ENCODE measurements at places on chromosomes 4 and X.
A peak's percentile ranks its signal among the peaks of the same experiment; 100 is the strongest.

- DNase-seq: no peak
Observed at GRCh38 chr4:5852523-5853202, 40.2 kb downstream of the CRMP1 start.

DNA sequence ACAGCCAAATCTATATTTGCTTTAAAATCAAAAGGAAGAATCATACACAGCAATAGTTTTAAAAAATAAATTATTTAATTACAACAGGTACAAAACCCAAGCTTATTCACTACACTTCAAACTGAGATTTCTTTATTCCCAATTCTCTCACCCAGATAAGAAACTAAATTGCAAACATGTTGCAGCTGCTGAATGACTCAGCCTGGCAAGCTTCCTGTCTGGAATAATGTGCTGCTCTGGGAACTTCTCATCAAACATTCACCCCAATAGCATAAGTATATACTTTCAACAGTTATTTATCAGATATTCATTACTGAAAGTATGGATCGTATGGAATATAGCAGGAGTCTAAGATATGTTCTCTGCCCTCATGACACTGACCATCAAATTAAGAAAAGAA, 43.0 kb upstream of the GABRA2 start:
- peak; percentile 78 for DNase-seq

GRCh38 chrX:149521438-149521837, 16.3 kb upstream of the IDS start:
- DNase-seq: no peak

GRCh38 chr4:164807611-164808010, 53.7 kb downstream of the SMIM31 start:
- peak; percentile 79 for DNase-seq

- DNase-seq: no peak
Observed at GRCh38 chr4:24768006-24768405, 27.4 kb upstream of the SOD3 start.

DNA sequence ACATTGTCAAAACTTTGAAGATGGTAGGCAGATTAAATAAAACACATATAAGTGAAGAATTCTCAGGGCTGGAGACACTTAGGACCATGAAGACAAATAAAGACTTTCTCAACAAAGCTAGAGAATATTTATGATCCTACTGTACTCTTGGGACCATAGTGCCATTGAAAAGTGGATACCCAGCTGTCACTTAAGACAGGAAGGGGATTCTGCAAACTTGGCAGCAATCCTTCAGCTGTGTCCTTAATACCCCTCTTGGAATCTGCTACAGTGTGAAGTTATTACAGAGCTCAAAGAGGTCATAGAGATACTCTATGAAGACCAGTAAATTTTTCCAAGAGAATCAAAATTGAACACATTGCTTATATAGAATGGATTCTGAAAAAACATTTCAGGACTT, 24.3 kb downstream of the PDE5A start:
- no peak for DNase-seq
